ENCODE measurements at places on chromosomes 7 and 10.

DNA sequence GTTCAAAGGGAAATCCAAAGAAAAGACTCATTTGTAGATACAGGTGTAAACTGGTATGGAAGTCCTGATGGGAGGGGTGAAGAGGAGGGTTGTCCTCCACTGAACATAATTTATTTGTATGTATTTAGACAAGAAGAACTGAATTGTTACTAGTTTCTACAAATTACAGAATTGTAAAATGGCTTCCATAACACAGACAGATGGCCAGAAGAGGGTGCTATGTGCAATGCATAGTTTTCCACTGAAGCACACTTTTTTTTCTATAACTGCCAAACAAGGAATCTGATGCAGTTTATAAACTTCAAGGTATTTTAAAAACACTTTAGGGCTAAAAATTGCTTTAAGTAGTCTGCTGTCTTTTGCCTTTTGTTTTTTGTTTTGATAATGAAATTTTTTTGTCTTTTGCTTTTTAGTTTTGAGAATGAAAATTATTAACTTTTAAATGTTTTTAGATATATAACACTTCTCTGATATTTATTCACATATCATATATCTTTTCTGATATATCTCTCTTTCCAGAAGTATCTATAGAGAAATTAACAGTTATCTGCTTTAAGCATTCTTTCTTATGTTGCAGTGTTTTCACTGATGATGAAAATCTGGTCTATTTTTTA, 58.5 kb downstream of the PHYHIPL start:
- no peak for DNase-seq

GRCh38 chr10:127737563-127738511, 852 bp downstream of the FOXI2 start:
- no peak for DNase-seq

DNA sequence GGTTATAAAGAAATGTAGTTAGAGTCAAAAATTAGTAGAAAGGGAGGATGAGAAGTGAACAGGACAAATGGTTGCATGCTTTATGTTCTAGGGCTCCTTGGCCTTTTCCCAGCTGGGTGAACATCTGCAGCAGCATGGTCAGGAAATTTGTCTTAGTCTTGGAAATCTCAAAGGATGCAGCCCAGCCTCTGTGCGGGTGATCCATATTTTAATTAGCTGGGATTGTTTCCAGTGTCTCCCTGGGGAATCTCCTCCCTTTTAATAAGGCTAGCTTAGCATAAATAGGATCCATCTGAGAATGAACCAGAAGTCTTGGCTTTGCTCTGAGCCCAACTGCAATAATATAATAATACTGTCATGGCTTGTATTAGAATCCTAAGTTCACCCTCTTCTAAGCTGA, 198.3 kb downstream of the PRKG1 start:
- no peak for DNase-seq

DNA sequence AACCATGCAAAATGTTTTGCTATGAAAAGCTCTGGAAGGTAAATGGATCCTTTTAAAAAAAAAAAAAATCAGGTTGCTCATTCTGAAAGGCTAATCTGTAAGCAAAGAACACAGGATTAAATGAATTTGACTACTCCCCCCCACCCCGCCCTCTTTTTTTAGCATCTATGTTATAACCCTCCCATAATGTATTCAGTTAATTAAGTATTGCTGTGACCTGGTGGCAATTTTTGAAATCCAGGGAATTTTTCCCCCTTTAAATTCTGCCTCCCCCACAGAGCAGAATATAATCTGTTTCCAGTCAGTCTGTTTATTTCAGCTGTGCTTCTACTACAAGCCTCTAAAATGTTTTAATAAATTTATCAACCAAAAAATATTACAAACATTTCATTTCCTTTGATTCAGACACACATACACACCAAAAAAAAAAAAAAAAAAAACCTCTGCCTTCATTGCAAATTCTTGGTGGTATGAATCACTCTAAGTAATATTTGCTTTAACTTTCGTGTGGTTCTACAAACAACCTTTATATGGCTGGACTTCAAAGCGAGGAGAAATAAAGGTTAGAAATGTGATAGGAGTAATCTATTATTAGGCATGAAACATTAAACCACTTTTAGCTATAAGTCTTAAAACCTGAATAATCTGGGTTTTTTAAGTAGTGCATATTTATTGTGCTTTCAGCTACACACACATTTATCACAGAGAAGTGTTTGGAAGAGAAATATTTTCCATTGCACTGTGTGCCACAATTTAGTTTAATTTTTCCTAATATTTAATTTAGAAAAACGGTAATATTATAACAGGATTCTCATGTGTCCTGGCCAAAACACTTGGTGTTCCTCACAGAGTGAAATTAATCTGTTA, 64.4 kb upstream of the ARID5B start:
- no peak for DNase-seq

GRCh38 chr10:124570646-124571045, 109.0 kb downstream of the LHPP start:
- no peak for DNase-seq

GRCh38 chr10:3526727-3527501, 258.1 kb downstream of the KLF6 start:
- DNase-seq, result no peak

- no peak for DNase-seq
Observed at GRCh38 chr7:98719396-98719795, 102.3 kb downstream of the NPTX2 start.

DNA sequence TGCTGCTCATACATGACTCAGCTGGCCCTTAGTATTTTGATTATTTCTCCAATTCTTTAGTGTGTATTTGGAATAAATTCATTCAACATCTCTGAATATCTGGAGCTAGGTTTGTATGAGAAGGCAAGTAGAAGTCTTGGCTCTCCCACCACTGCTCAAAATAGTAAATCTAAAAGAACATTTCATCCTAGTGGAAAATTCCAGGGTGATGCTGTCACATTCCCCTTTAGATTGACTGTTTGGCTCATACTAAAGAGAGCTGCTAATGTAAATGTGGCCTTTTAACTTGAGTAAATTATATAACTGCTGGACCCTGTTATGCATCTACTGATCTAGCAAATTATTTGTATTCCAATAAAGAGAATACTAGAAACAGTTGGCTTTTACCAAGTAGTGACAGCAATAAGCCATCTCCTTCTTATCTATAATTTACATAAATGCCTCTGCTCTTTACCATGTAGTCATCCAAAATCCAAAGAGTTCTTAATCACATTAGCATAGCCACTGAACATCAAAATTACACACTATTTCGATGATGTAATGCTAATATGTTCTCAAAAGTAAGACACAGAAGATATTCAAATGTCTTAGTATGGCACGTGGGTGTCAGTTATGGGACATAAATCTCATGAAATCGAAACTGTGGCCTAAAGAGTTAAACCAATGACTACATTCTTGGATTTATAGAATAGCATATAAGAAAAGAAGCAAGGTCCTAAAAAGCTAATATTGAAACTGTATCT, 86.9 kb upstream of the KCND2 start:
- DNase-seq, result no peak
